ENCODE measurements at places on chromosomes 2 and 18.

DNA sequence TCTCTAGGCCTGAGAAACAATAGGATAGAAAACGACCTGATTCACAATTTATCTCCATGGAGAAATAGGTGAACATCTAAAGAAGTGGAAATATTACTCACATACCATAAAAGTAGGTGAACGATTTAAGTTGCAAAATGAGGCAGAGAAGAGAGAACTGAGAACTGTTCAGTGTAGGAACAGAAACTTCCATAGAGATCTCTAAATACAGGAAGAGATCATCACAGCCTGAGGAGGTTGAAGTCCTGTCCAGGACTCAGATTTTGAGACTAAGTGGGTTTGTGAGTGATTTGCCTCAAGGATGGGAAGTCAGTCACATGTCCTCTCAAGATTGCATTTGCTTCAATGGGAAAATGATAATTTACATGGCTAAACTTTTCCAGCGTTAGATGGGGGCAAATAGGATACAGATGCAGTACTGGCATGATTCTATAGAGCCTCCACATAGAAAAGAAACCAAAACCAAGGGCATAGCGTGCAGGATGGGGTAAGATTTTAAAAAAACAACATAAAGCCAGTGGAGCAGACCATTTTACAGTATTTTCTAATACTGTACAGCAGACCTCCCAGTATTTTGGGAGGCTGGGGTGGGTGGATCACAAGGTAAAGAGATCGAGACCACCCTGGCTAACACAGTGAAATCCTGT is 68.8 kb downstream of the MEP1B start:
- no peak for DNase-seq

DNA sequence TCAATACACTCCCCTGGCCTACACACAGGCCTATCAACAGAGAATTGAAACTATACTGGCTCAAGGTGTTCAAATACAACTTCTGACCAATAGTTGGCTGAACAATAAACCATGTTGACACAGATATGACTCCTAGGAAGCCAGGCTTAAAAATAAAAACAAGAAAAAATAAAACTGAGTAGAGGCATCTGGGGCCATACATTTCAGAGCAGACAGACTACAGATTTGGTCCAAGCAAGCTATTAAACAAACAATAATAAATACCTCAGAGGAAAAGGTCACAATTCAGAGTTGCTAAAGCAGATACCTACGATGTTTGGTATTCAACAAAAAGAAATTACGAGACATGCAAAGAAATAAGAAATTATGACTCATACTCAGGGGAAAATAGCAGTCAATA is 132.8 kb upstream of the ACVR2A start:
- no peak for DNase-seq

GRCh38 chr2:142020368-142020767 is 110.4 kb downstream of the LRP1B start:
- DNase-seq: no peak

DNA sequence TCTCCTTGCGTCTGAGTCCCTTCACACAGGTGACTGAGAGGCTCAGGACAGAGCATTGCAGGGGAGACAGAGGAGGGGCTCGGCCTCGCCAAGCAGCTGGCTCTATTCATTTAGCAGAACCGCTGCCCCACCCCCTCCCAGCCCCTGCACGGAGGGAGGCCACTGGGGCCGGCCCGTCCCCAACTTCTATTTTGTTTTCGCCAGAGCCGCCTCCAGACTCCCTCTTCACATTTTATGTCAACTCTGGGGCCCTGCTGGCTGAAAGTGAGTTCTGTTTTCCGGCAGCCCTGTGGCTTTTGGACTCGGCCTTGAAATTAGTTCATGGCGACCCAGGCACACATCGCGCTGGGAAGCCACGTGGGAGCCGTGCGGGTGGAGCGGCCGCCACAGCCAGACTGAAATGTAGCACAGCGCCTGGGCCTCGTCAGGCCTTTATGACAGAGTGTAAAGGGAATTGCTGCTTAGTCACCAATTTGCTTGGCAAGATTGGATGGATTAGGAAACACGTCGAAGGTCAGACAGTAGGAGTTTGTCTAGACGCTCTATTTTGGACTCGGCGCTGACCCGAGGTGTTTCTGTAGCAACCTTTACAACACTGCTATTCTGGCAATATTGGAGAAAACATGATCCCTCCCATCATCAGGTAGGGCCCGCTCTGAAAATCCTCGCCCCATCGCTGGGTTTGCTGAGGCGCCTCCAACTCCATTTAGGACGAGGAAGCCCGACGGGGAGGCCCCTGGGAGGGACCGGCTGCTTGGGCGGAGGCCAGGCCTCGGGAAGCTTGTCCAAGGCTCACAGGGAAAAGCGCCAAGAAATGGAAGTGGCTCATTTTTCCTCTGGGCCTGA is 90.7 kb upstream of the CTDP1 start:
- DNase-seq: no peak

GRCh38 chr18:45658756-45659155 is 43.5 kb downstream of the SLC14A2 start:
- DNase-seq: no peak

Data from stimulated activated CD8-positive, alpha-beta memory T cell treated with anti-CD3 and anti-CD28 coated beads, Interleukin-12 subunit alpha, Interleukin-12 subunit beta, amount 100 ng/mL, for 1 hour (primary cell).